ENCODE measurements at places on chromosomes 7 and 10.

GRCh38 chr7:98223898-98224700 lies 12.9 kb downstream of the BHLHA15 start:
- DNase-seq = no peak

DNA sequence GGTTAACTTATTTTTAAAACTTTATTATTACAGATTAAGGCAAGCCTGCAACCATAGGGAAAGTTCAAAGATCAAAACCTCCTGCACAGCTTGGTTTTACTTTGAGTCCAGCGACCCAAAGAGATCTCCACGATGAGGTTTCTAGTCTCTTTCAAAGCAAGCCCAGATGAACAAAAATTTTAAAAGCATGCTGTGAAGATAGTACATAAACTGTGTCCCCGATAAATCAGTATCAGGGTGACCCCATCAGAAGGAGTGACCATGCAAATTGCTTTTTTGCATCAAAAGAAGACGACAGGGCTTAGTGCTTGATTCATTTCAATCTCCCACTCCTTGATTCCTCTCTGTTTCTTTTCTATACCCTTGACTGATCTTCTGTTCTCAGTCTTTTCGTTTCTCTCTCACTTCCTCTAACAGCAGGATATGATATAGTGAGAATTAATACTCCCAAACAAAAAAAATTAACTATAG lies 16.0 kb upstream of the DNTT start:
- no peak for DNase-seq

GRCh38 chr10:31490858-31491504 lies 172.0 kb downstream of the ZEB1 start:
- no peak for DNase-seq

- no peak for DNase-seq
These were observed 449.1 kb downstream of the XPNPEP1 start for GRCh38 chr10:109474261-109474660.

GRCh38 chr7:27774717-27775328 lies 34.9 kb downstream of the TAX1BP1 start:
- no peak for DNase-seq

DNA sequence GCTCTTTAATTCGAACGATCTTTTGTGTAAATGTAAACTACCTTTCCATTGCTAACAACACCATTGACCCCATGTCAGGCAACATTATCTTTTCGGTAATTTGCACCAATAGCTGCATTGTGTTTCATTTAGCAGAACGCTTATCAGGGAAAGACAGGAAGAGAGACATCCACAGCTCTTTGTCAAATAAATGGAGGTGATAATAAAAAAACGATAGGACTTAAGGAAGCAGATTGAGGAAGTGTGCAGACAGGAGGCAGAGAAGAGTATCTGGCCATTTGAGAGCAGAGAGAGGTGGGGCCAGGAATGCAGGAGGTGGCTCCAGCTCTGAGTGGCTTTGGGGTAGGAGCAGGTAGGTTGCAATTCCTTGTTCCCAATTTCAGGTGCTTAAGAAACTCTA lies 37.5 kb upstream of the ADARB2 start:
- no peak for DNase-seq

DNA sequence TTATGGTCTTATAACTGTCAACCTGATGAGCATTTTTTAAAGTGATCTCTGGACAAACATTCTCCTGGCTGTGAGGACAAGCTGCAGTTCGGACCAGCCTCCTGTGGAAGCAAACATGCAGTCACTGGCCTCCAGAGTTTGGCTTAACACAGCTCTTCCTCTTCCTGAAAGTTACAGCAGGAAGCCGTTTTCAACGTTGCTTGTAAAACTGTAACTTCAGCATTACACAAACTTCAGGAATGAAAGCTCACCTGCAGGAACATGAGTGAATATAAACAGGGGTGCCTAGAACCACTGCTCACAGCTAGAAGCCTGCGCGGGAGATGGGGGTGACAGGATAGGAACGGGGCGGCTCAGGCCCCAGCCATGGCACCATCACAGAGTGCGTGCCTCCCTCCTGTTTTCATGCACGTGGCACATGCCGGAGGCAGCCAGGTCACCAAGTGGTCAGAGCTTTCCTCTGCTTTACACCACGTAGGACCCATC lies 292.9 kb upstream of the PITRM1 start:
- no peak for DNase-seq

DNA sequence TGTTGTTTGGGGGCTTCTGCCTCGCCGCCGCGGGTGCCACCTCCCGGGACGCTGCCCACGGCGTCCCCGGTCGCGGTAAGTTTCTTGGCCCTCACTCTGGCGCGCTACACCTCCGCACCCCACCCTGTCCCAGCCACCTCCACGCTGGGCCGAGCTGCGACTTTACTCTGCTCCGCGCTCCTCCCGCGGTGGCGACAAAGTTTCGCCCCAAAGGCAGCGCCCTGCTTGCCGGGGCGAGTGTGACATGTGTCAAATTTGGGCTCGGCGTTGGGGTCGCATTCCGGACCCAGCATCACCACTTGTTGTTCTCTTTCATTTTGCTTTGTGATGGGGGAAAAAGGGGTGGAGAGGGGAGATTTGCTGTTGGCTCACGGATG lies 167.7 kb upstream of the PPP1R3A start:
- DNase-seq = no peak

- no peak for DNase-seq
These were observed 575.1 kb downstream of the GALNT17 start for GRCh38 chr7:71707041-71707440.

Data from stimulated activated CD8-positive, alpha-beta memory T cell treated with anti-CD3 and anti-CD28 coated beads, Interleukin-4, amount 100 ng/mL, for 1 hour (primary cell).